ENCODE measurements at places on chromosomes 11 and 22. TPM values are rescaled to one million over a fixed set of nuclear protein-coding genes. Genes with fewer than 3 reads are reported as not detected.

DNA sequence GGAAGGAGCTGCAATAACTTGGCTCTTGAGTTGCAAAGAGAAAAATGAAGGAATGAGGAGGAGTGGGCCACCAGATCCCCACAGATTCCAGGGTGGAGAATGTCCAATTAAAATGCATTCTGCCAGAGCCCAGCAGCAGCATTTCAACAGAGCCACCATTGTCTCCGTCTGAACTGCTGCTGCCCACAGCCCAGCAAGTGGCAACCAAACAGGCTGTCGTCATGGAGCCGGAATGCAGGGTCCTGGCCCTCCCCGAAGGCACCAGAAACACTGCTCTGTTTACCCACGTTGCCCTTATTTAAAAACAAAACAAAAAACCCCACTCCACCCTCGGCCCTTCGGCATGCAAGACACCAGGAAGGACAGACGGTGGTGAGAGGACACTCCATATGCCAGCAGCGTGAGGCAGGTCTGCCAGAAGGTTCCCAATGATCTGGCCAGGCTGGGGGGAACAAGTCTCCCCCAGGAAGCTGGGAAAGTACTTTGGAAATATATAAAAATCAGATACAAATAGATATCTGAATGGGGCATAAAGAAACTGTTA lies 32.5 kb downstream of the PLEKHA7 start:
- DNase-seq: peak; percentile 43

DNA sequence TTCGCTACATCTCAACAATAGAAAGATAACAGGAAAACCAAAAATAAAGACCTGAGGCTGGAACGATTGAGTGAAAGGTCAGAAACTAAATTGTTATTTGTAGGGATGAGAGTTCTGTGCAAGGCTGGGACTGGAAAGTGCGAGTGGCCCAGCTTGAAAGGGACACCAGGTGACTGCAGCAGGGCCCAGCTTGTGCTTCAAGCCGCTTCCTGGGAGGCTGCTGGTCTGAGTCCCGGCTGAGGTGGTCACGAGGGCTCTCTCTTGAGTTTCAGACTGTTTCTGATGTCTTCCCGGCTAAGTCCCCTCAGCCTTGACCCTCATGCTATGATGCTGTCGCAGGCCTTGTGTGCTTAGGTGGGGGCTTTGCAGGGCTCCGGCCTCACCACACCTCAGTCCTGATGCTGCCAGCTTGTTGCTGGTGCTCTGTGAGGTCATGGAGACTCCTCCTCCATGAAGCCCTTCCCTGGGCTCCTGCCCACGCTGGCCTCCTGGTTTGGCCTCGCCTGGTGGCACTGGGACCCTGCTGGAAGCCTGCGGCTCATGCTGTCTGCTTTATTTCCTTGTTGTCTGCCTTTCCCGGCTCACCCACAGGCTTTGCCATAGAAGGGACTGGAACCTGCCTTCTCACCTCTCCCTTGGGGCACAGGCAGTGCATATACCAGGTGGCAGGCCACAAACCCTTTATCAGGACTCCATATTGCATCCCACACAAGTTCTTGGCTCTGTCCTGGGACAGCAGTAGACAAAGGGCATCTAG lies 4.0 kb downstream of the BANF1 start:
- no peak for DNase-seq

- peak; percentile 86 for DNase-seq
These were observed 73.8 kb upstream of the ARFGAP3 start for GRCh38 chr22:42930810-42931420.

Gene ARHGEF17
- total RNA-seq: 23.5 TPM

Gene OR56A1
- not detected for total RNA-seq

Gene TEX12
- 2.2 TPM for total RNA-seq

GRCh38 chr11:12243486-12243885 lies 133.1 kb downstream of the MICAL2 start:
- no peak for DNase-seq

- peak; percentile 60 for DNase-seq
These were observed 569.3 kb downstream of the MIAT start for GRCh38 chr22:27226666-27227065.

DNA sequence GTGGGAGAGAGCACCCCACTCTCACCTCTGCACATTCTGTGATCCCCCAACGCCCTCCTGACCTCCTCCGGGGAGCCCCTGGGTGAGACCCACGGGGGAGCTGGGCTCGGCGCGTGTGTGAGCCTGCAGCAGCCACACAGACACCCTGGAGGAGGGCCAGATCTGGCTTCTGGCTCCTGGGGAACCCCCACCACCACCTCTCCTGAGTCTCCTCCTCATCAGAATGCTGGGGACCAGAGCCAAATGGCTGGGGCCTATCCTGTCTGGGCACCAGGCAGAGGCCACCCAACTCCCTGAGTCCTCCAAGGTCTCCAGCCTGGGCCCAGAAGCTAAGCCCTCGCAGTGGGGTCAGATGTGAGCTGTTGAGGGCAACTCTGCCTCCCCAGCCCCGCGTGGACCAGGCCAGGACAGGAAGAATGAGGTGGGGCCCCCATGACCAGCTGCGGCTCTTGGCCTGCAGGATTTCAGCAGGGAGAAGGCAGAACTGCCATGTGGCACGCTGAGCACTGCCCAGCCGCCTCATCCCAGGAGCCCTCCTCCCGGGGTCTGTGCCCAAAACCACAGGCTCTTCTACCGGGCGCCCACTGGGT lies 5.5 kb upstream of the PIM3 start:
- DNase-seq: no peak

DNA sequence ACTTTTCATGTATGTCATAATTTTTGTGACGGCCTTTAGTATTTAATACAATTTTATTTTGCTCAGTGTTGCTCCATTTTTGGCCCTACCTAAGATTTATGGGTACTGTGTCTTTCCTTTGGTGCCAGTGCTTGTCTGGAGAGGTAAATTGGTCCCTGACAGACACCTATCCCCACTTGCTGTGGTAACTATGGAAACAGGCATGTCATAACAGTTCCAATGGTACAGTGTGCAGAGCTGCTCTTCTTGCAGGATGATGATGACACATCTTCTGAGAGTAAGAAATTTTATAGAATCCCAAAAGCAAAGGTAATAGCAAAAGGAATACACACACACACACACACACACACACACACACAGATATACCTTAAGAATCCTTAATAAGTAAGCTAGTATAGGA lies 118.5 kb downstream of the ELP4 start:
- no peak for DNase-seq

Measured in GM23248 (cell line).